ENCODE measurements at places on chromosomes 7 and 10.

DNA sequence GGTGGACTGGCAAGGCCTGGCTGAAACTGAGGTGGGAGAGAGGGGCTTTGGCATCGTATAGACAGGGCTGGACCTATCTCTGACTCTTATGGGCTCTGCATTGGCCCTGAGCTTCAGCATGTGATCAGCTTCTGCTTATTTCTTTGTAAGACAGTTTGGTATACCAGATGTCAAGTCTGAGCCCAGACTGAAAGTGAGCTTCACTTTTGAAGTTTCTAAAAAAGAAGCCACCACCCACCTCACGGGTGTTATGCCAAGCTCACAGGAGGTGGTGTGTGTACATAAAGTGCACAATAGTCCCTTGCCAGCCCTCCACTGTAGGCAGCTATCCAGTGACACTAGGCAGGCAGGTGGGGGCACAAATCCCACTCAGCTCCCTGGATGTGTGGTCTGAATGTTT is 68.7 kb upstream of the SEPHS1 start:
- no peak for DNase-seq

GRCh38 chr10:12703126-12703525 is 298.4 kb downstream of the CCDC3 start:
- DNase-seq = no peak

- DNase-seq = no peak
Observed at GRCh38 chr10:94294168-94294567, 68.6 kb downstream of the NOC3L start.

DNA sequence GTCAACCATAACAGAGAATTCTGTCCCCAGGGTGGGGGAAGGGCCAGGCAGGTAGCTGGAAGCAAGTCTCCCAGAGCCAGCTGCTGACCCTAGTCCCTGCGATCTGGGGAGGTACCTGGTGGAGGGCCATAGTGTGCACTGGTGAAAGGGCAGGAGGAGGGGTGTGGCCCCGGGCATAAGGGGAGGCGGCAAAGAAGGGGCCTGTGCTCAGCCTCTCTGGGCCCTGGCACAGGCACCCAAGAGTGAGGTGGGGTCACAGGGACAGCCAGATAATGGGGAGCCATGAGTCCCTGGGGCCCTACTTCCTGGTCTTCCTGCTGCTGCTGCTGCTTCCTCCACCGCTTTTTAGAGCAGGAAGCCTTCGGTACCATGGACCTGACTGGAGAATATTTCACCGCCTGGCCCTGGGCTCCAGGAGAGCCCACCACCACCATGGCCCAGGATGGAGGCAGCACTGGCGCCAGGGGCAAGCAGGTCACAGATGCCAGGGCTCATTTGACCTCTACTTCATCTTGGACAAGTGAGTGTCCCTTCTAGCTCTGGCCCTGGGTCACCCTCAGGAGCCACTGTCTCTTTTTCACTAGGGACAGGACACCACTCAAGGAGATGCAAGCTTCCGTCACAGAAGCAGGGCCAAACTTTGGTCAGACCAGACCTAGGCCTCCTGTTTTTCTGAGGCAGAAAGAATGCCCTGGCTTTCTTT is at the start of gene ANTXRL:
Gene ANTXRL, plus strand, starts transcription at position 7 of the 703 bp plus-strand sequence. Its CDS starts 266 bp downstream, at position 273.
- DNase-seq = no peak

DNA sequence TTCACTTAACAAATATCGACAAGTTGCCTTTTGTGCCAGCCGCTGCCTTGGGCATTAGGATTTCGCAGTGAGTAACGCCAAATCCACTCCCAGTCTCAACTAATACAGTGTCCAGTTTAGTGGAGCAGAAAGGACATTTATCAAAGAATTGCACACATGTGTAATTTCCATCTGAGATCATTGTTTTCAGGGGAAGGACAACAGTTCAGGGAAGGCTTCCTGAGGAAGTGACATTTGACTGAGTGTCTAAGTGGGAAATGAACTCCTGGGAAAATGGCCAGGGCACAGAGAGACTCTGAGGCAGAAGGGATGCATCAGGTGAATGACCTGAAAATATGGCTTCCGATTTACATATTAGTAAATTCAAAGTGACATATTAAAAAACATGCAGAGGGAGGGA is 89.4 kb downstream of the ITGA8 start:
- DNase-seq = no peak
